ENCODE measurements at places on chromosomes 1 and 21.

DNA sequence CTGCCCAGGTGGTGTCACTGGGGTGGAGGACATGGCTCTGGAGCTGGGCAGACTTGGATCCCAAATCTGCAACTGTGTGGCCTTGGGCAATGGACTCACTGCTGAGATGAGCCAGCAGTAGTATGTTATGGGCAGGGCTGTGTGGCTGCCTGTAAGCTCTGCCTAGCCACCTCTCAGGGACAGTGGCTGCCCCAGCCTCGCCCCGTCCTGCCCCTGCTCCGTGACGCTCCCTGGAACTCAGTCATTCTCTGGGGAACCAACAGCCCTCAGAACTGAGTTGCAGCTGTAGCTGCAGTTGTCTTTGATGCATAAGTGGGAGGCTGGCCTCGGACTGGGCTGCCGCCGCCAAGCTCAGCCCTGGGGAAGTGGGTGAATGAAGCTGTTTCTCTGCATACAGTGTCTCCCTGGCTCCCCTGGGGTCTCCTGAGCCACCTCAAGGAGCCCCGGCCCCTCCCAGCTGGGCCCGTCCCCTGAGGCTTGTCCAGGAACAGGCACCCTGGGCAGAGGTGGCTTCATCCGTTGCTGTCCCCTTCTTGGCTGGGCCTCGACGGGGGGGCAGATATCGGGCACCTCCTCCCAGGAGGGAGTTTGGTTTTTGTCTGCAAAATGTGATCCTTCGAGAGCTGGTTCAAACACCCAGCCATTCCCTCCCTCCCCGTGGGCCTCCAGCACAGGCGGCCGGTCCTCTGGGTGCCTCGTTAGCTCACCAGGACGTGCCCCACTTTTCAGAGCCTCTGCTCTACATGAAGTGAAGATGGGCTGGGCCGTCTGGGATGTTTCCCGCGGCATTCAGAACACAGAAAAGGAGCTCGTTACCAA lies 26.2 kb upstream of the PLCH2 start:
- peak; percentile 53 for DNase-seq

GRCh38 chr1:109242387-109242786 lies 7.0 kb upstream of the CELSR2 start:
- no peak for DNase-seq

GRCh38 chr21:41610042-41610839 lies 102.3 kb upstream of the TMPRSS2 start:
- DNase-seq, result peak; percentile 64

GRCh38 chr1:55575571-55576279 lies 360.6 kb upstream of the USP24 start:
- DNase-seq, result no peak

GRCh38 chr21:38310646-38311485 lies 54.1 kb downstream of the KCNJ15 start:
- DNase-seq, result no peak

GRCh38 chr1:218537122-218537913 lies 192.2 kb downstream of the TGFB2 start:
- no peak for DNase-seq

DNA sequence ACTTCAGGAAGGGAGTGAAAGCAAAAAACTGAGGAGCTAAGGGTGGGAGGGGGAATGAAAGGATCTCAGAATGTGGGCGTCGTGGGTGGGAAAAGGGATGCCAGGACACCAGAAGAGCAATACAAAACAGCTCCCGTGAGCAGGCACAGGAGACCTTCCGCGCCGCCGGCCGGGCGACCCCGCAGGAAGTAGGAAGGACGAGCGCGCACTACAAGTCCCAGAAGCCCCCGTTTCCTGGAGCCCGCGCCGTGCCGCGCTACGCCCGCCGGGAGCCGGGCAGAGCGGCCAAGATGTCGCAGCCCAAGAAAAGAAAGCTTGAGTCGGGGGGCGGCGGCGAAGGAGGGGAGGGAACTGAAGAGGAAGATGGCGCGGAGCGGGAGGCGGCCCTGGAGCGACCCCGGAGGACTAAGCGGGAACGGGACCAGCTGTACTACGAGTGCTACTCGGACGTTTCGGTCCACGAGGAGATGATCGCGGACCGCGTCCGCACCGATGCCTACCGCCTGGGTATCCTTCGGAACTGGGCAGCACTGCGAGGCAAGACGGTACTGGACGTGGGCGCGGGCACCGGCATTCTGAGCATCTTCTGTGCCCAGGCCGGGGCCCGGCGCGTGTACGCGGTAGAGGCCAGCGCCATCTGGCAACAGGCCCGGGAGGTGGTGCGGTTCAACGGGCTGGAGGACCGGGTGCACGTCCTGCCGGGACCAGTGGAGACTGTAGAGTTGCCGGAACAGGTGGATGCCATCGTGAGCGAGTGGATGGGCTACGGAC lies at the start of gene PRMT6:
PRMT6 (plus strand) TSS at position 249 of the 771 bp plus-strand sequence; CDS start at position 291, 42 bp downstream.
- DNase-seq, result peak; percentile 87

DNA sequence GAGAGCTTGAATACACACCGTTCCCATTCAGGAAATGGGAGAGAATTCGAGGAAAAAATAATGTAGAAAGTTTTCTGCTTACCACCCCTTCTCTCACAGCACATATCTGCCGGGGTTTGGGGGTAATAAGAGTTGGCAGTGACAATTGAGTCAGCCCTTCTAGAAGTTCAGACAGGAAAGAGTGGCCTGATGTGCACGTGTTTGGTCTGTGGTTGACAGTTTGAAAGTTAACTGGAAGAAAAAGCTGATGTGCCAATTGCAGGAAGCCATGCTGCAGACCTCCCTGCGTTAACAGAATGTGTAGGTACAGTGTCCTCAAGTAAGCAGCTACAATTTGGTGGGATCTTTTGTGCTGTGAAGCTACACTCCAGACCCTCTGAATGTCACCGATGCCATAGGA lies 50.9 kb downstream of the DHX9 start:
- DNase-seq, result no peak

GRCh38 chr1:20840731-20841130 lies 53.6 kb upstream of the HP1BP3 start:
- DNase-seq, result no peak

DNA sequence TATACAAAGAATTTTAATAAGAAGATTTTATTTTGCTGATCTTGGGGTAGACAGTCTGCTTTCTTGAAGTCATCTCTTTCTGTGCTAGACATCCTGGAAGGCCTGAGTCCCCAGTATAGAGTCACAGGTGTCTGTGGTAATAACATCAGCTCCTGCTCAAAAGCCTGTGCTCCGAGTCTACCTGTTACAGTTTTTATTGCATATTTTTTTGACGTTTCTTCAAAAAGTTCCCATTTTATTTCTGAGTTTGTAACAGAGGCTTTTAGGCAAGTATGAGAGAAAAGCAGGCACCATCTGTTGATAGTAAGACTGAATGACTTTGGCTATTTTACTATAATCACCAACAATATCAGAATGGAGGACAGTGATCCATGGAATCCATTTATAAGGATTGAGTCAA lies 58.0 kb upstream of the WDR26 start:
- DNase-seq, result no peak

- no peak for DNase-seq
Measured at GRCh38 chr1:90107990-90108389, 113.1 kb downstream of the ZNF326 start.

DNA sequence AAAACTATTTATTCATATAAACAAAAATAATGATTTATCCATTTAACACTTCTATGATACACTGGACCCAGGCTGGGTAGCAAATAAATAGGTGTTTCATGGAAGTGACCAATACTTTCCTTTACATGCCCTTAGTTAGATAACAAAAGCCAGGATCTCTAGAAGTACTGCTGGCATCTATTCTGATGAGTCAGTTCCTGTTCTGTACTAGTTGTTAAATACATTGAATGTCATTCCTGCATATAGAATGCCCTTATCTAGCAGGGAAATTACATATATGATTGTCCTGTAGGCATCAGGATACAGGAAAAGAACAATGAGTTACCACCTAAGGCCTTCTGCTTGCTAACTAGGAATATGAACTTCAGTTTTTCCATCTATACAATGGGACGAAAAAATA lies 130.8 kb downstream of the HFM1 start:
- no peak for DNase-seq

DNA sequence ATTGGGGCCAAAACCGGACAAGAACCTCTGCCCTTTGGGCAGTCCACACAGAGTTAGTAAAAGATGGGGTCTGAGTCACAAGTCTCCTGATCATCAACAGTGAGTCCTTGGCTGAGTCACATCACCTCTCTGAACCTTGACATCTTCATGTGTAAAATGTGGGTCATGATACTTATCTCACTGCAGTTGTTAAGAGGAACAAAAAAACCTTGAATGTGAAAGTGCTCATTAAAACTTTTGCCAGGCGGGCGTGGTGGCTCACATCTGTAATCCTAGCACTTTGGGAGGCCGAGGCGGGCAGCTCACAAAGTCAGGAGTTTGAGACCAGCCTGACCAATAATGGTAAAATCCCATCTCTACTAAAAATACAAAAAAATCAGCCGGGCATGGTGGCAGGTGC lies 15.7 kb downstream of the S100A16 start:
- DNase-seq, result no peak

- DNase-seq, result no peak
Measured at GRCh38 chr1:219090607-219091006, 83.1 kb upstream of the LYPLAL1 start.

DNA sequence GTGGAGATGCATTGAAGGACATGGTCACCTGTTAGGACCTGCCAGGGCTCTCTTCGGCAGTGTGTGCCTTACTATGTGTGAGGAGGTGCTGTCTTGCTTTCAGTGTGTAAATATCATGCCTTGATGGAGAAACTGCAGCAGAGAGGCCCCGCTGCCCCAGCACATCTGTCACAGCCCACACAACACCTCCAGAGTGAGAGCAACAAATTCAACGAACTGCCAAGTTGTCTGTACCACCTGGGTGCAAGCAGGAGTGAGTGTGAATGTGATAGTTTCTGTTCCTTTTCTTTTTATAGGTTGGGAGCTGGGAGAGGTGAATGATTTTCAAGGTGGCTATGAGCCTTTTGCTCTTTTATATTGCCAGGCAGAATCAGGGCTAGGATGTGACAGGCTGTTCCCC lies 114.6 kb upstream of the KIAA0040 start:
- peak; percentile 25 for DNase-seq

- no peak for DNase-seq
Measured at GRCh38 chr1:204599098-204599497, 82.9 kb downstream of the MDM4 start.

DNA sequence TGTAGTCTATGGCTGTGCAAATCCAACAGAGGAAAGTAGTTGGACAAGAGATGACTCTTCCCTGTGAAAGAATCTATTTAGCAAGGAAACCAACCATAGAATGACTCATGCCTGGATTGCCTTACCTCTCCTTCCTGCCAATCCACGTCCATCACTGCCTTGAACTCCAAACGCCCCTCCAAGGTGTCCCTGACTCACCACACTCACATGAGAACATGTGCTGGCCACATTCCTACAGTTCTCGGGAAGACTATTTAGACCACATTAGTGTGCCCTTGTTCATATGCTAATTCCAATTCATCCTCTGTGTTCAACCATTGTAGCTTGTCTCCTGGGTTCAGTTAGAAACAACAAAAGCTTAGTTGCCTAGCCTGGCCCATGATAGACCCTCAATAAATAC lies 157.3 kb downstream of the SLC30A10 start:
- DNase-seq, result no peak

DNA sequence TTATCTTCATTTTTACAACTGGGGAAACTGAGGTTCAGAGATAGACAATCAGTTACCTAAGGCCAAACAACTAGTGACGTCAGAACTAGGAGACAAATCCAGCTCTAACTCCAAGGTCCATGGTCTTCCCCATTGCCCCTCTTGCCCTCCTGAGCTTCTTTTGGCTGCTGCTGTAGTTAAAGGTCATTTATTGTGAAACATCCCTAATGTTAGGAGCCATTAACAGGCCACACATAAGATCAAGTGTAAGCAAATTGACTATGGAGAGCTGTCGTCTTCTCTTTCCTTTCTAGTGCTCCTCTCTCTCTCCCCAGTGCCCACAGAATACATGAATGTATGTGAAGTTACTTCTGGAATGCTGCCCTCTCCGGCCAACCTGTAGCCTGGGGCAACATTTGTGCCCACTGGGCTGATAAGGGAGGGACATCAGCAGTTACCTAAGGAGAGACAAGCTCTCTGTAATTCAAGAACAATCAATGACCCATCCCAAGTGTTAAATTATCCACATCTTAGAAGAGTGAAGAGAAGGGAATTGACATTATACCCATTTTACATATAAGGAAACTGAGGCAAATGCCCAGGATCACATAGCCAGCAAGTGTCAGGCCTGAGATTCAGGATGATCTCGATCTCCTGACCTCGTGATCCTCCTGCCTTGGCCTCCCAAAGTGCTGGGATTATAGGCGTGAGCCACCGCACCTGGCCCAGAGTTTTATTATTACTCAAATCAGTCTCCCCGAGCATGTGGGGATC lies 40.1 kb downstream of the PTAFR start:
- DNase-seq, result no peak

- DNase-seq, result no peak
Measured at GRCh38 chr1:178921499-178921898, 50.6 kb upstream of the ANGPTL1 start.

DNA sequence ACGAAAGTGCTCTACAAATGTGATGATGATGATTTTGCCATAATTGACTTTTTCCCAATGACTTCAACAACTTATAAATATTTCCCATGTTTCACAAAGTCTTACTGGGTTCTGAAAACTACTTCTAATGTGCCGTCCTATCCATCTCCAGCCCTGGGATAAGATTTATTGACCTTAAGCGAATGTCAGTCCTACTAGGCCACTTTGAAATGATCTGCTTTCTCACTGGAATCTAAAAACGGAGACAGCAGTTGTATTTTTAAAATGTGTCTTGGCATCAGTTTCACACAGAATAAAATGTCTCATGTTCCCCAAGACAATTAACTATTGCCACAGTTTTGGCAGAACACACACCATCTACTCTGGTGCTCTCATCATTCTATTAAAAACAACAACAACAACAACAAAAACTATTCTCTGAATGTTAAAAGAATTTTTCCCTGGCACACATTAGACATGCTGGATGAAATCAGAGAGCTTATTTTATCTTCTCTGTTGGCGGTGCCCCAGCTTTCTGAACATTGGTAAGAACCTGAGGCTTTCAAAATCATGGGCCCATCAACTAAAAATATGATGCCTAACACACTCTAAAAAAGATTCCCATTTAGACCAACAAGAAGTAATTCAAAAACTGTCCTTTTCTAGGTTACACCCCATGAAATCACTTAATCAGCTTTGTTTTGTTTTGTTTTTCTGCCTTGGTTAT lies 23.1 kb upstream of the DNASE2B start:
- DNase-seq, result no peak

DNA sequence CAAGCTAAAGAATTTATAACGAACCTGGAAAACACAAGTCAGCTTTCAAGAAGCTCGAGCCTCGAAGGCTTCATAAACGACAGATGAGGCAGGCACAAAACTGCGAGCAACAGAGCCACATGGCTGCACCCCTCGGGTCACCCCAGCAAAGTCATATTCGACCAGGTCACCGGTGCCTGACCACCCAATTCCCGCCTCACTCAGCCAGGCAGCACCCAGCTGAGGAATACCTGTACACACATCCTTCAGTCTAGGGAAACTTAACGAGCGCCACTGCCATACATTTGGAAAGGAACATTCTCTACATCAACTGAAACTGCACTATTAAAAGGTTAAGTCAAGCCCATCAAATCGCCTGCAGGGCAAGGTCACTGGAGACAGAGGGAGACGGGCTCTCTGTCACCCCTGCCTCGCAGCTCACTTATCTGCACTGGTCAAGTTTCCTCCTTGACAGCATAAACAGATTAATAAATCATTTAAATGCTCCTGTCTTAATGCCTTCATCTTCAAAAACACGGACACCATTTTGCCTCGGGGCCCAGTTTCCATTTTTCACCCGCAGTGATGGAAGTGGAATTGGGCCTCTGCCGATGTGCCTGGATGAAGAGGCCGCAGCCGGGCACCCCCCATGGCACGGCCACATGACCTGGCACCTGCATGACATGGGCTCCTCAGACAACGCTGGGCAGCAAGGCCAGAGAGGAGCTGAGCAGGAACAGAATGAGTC lies 20.6 kb downstream of the NPHP4 start:
- DNase-seq, result no peak

- DNase-seq, result no peak
Measured at GRCh38 chr1:25503551-25504426, 39.6 kb upstream of the LDLRAP1 start.
